HCT116 (cell line): ENCODE measurements at places on chromosomes 2 and 18. TPM values are rescaled to one million over a fixed set of nuclear protein-coding genes. Genes with fewer than 3 reads are reported as not detected.
A peak's percentile ranks its signal among the peaks of the same experiment; 100 is the strongest.

GRCh38 chr2:236613612-236614011 is 44.0 kb downstream of the ACKR3 start:
- no peak for DNase-seq
- H3K36me3 ChIP-seq: no peaks in the 10 kb centered on the region
- H3K27me3 ChIP-seq: peaks cover 74% of the 10 kb centered on the region
- no peak overlapping the region for H3K27ac ChIP-seq
- no peaks in the 10 kb centered on the region for H3K4me1 ChIP-seq

GRCh38 chr18:58581265-58581664 is 47.6 kb downstream of the ALPK2 start:
- H3K27ac ChIP-seq: peak overlapping the region; percentile 51
- no peaks in the 10 kb centered on the region for H3K27me3 ChIP-seq
- H3K36me3 ChIP-seq: no peaks in the 10 kb centered on the region
- peak; percentile 57 for DNase-seq

- H3K36me3 ChIP-seq: no peaks in the 10 kb centered on the region
- H3K4me3 ChIP-seq: no peak overlapping the region
- H3K27ac ChIP-seq: no peak overlapping the region
- H3K27me3 ChIP-seq: peaks cover 21% of the 10 kb centered on the region
These were observed 394.0 kb upstream of the HNRNPA3 start for GRCh38 chr2:176818617-176819016.

DNA sequence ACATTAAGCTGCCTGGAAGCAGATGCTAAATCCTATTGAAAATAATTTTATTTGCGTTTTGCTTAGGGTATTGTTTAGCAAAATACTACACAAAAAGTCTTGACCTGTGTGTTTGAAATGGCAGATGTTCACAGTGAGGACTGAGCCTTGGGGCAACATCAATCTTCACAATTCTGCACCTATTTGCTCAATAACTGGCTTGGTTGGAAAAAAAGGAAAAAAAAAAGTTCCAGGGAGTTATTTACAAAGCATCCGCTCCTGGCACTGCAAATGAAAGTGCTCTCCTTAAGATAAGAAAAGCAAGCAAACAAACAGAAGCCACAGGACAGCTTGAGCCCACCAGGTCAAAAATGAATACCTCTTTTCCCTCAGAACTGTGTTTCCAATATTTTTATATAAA is 77.7 kb downstream of the MAP2 start:
- H3K36me3 ChIP-seq: no peaks in the 10 kb centered on the region
- no peak for DNase-seq
- H3K4me1 ChIP-seq: peaks cover 5% of the 10 kb centered on the region
- H3K27me3 ChIP-seq: peaks cover 10% of the 10 kb centered on the region; the same call in 1 of the 2 replicates

DNA sequence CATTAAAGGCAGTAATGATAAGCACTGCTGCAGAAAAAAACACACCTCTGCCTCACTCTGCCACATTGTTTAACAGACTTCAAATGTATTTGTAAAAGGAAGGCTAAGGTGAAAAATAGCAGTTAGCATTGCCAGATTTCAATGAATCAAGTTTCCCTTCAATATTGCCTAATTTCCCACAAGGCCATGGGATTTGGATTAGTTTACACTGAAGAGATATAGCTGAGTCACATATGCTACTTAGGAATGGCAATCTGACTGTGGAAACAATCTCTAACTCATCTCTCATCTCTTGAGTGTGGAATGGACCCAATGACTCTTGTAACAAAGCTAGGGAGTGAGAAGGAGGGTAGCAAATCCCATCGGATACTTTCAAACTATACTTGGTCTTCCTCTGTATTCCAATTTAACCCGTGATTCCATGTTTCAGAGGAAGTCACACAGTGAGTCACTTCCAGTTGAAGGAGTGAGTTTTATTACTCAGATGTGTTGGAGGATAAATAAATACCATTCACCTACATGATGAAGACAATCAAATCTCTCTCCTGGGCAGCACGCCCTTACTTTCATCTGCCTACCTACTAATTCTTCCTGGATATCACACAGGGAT is 5.1 kb downstream of the B4GALT6 start:
- peaks cover 24% of the 10 kb centered on the region for H3K4me1 ChIP-seq
- DNase-seq: peak; percentile 63
- peak overlapping the region; percentile 30 for H3K4me3 ChIP-seq
- no peaks in the 10 kb centered on the region for H3K27me3 ChIP-seq

GRCh38 chr2:64448041-64448426 is 5.9 kb upstream of the LGALSL start:
- H3K27ac ChIP-seq: no peak overlapping the region
- H3K4me1 ChIP-seq: peaks cover 9% of the 10 kb centered on the region
- H3K4me3 ChIP-seq: no peak overlapping the region
- no peak for DNase-seq
- no peaks in the 10 kb centered on the region for H3K36me3 ChIP-seq

GRCh38 chr2:159963700-159964099 is 98.7 kb downstream of the PLA2R1 start:
- no peaks in the 10 kb centered on the region for H3K27me3 ChIP-seq
- H3K27ac ChIP-seq: no peak overlapping the region
- H3K4me1 ChIP-seq: peaks cover 9% of the 10 kb centered on the region
- no peak for DNase-seq
- no peak overlapping the region for H3K4me3 ChIP-seq

DNA sequence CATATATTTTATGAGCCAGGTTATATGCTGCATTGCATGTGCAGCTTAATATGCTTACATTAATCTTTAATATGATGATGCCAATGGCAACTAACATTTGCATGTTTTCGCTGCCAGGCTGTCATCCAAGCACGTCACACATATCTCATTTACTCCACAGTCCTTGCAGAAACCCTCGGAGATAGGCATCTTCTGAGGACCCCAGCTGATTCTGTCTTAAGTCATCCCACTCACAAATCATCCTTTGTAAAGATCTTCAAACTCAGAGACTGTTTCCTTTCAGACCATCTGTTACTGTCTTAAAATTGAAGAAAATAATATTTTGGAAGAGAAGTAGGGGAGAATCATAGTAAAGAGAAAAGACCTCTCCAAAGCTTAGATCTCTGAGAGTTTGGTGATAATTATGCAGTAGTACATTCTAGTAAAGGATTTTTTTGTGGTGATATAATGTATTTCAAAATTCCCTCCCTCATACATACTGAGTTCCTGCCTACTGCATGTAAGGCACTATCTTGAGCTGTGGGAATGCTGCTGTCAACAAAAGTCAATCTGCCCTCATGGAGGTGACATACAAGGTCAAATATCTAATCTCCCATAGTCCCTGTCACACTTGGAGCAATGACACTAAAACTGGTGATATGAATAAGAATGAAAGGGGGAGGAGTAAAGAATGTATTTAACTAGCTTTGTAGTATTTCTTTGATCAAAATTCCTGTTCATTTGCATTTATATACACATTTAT is 11.0 kb downstream of the ITGA4 start:
- no peaks in the 10 kb centered on the region for H3K36me3 ChIP-seq
- H3K27ac ChIP-seq: no peak overlapping the region
- H3K27me3 ChIP-seq: no peaks in the 10 kb centered on the region
- no peak for DNase-seq

DNA sequence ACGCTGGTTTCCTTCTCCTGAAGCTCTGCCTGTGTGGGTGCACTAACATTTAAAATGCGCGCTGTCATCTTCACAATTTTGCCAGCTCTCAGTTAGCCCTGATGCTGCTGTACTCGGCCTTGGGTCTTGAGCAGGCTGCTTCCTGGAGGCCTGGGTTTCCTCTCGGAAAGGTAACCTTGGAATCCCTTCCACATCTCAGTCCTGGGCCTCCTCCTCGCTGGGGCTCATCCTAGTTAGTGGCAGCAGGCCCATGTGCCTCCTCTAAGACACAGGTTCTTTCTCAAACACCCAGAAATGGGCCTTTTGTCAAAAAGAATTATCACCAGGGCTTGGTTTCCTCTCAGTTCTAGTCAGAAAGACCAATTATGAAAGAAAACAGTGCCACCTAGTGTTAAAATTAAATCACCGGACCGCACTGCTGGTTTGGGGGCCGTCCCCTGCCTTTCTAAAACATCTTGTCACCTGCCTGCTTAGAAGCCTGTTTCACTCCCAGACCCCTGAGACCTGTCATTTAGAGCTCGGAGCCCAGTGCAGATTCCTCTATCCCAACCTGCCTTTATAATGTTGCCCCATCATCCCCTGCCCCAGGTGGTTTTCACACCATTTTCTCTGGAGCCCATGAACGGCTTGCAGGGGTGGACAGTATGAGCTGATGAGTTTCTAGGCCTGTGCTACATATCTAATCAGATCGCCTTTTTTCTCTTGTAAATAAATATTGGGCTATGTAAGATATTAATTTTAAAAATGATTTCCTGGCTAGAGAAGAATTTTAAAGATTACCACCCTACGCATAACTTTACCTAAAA is 42.4 kb downstream of the HK2 start:
- H3K36me3 ChIP-seq: peaks cover 66% of the 10 kb centered on the region
- no peaks in the 10 kb centered on the region for H3K27me3 ChIP-seq
- no peak for DNase-seq
- peak overlapping the region; percentile 18; the same call in 1 of the 2 replicates for H3K27ac ChIP-seq
- H3K4me3 ChIP-seq: no peak overlapping the region

The SLC11A1 gene
- total RNA-seq: 0.42 TPM

GRCh38 chr2:124080281-124081153 is 55.4 kb downstream of the CNTNAP5 start:
- no peaks in the 10 kb centered on the region for H3K27me3 ChIP-seq
- H3K27ac ChIP-seq: no peak overlapping the region
- DNase-seq: no peak
- no peak overlapping the region for H3K4me3 ChIP-seq
- H3K4me1 ChIP-seq: no peaks in the 10 kb centered on the region

The LYPD6B gene
- total RNA-seq: 6.1 TPM

- no peaks in the 10 kb centered on the region for H3K27me3 ChIP-seq
- no peaks in the 10 kb centered on the region for H3K36me3 ChIP-seq
- H3K4me1 ChIP-seq: no peaks in the 10 kb centered on the region
These were observed 37.8 kb downstream of the ARID5A start for GRCh38 chr2:96574364-96574763.

DNA sequence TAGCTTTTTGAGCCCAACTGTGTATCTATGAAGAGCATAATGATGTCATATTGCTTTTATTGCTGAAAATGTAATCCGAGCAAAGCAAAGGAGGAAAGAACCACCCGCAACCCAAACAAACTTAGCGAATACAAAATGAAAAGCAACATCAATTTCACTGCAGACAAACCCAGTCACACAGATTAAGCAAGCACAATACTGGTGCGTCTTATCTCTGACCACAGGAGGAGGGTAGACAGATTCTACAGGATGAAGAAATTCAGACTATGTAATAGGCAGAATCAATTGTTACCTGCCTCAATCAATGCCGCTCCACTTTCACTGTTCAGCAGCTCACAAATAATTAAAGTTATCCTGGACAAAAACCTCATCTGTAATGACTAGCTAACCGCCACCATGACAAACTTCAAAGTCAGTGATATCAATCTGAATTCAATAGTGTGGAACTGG is 115.5 kb upstream of the SP3 start:
- H3K27ac ChIP-seq: no peak overlapping the region
- H3K36me3 ChIP-seq: no peaks in the 10 kb centered on the region; the same call in 1 of the 2 replicates
- H3K4me1 ChIP-seq: no peaks in the 10 kb centered on the region
- no peaks in the 10 kb centered on the region for H3K27me3 ChIP-seq
- no peak for DNase-seq

The ANKRD30B gene
- not detected for total RNA-seq

- no peaks in the 10 kb centered on the region for H3K27me3 ChIP-seq
- H3K27ac ChIP-seq: no peak overlapping the region
- peaks cover 5% of the 10 kb centered on the region; the same call in 1 of the 2 replicates for H3K4me1 ChIP-seq
These were observed 80.2 kb downstream of the CTIF start for GRCh38 chr18:48619016-48619415.

GRCh38 chr2:72094701-72095100 is 53.0 kb downstream of the CYP26B1 start:
- H3K27ac ChIP-seq: no peak overlapping the region
- no peak for DNase-seq
- no peaks in the 10 kb centered on the region for H3K27me3 ChIP-seq
- H3K4me1 ChIP-seq: no peaks in the 10 kb centered on the region
- no peak overlapping the region for H3K4me3 ChIP-seq
- no peaks in the 10 kb centered on the region for H3K36me3 ChIP-seq

DNA sequence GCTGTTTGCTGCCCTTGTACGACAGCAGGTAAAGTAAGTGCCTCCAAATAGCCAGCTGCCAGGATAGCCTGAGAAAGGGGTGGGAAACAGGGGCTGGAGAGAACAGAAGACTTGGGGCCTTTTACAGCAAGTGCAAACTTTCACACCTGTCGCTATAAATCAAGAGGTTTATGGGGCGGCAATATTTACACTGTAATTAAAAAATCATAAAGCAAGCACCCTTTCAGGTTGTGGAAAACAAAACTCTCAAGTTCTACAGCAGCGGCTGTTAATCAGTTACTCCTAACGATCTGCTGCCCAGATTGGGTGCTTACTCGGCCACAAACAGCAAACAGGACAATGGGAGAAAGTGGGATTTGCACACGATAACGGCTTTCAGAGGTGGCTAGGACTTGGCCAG is 359.5 kb upstream of the ETAA1 start:
- no peak for DNase-seq
- no peak overlapping the region for H3K4me3 ChIP-seq
- H3K36me3 ChIP-seq: no peaks in the 10 kb centered on the region
- no peak overlapping the region for H3K27ac ChIP-seq

DNA sequence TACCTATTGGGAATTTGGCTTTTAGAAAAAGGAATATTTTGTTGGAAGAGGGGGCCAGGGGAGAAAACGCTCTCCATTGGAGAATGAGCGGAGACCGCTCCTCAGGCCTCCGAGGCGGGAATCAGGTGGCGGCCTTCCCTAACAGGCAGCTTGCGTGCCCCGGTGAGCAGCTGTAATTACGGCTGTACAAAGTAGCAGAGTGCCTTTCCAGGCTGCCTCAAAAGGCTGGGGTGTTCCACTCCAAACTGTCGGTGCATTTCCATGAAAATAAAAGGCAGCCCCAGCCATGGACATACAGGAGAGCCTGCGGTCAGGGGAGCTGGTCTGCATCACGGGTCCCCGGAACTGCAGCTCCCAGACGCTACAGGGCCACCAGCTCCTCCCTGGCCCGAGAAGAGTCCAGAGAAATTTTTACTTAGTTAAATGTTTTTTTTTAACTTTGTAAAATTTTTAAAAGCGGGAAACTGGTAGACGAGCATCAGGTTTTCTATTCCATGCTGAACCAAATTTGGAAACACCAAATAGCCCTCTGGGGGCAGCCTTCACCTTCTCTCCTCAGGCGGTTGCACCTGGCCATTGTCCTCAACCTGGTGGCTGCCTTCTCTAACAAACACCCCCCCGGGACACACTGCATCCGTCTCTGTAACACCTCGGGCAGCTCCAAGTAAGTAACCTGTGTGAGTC is 209.3 kb upstream of the SALL3 start:
- no peak for DNase-seq
- no peak overlapping the region for H3K4me3 ChIP-seq
- no peaks in the 10 kb centered on the region for H3K4me1 ChIP-seq
- H3K27me3 ChIP-seq: no peaks in the 10 kb centered on the region
- H3K27ac ChIP-seq: no peak overlapping the region

The METTL5 gene
- total RNA-seq: 103 TPM

The ERMN gene
- total RNA-seq: not detected

The CAPN14 gene
- not detected for total RNA-seq

The POMC gene
- not detected for total RNA-seq

- H3K4me3 ChIP-seq: no peak overlapping the region
- H3K36me3 ChIP-seq: no peaks in the 10 kb centered on the region
- no peak overlapping the region for H3K27ac ChIP-seq
- no peaks in the 10 kb centered on the region for H3K27me3 ChIP-seq
- DNase-seq: peak; percentile 28
These were observed 98.7 kb downstream of the ACVR1 start for GRCh38 chr2:157777427-157777826.
